AG09309 (cell line): ENCODE measurements at places on chromosomes 1 and 21.

GRCh38 chr1:12400027-12400693 is 170.3 kb downstream of the VPS13D start:
- DNase-seq: no peak

DNA sequence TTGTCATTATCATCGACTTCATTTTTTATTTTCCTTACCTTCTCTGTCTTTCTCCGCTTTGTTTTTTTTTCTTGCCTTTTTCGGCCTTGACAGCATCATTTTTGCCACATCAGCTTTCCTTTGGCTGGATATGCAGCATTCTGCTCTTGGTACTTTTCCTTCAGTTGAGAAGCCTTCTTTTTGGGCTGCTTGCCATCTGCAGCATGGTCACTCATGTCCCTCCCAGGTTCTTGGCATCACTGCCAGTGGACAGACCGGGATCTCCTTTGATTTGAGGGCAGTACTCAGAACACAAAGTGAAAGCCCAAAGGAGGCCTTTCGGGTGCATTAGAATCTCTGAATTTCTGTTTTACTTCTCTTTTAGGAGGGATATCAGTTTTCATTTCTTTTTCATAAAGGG is 3.7 kb upstream of the PARP1 start:
- no peak for DNase-seq

DNA sequence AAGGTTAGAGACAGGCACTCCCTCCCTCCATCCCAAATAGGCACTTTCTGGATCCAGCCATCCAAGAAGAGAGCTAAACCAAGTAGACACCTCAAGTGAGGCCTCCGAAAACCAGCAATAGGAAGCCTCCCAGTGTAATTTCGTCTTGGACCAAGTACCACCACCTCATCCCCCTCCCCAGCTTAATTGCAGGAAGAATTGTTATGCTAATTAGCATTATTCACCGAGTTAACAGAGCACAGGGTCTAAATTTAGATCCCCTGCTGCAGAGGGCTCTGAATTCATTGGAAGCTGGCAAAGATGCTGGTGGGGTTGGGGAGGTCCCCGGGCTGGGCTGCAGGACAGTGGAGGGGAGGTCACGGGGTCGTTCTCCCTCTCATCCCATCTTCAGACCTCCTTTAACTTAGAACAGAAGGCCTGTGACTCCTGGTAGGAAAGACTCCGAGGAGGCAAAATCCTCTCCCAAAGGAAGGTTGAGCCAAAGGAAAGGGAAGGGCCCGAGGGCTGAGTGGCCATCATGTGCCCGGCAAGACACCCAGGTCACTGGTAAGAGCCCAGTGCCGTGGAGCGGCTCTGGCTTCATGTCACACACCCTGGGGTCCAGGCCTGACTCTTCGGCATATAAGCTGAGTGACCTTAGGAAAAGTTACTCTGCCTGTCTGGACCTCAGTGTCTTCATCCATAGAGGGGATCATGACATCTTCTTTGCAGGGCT is 209.2 kb upstream of the GRIK3 start:
- no peak for DNase-seq

DNA sequence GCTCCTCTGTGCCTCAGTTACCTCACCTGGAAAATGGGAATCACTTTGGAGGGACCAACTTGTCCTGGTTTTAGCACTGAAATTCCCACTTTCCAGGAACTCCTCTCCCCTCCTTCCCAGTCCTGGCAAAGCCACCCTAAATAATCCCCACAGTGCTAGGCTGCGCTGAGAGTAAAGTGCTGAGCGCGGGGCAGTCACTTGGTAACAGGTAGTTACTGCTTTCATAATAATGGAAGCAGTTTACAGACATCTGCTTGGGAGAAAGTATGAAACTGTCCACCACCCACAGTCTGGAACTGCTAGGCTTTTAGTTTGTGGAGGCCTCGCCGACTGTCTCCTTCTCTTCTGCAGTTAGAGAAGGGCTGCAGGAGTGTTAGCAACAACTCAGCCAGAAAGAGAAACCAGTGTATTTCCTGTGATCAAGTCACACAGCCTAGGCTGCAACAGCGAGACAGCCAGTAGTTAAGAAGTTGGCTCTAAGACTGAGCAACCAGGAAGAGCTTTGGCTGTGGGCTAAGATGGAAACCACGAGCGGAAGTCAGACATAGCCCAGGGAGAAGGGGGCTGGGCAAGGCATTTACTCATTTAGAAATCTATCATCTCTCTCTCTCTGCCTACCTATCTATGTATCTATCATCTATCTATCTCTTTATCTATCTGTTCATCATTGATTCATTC is 30.8 kb upstream of the ABCG1 start:
- no peak for DNase-seq

GRCh38 chr1:100452641-100453040 is 85.3 kb upstream of the GPR88 start:
- DNase-seq: no peak

- DNase-seq: no peak
Observed at GRCh38 chr1:53414632-53415031, 44.6 kb upstream of the DMRTB1 start.

GRCh38 chr21:27079636-27080240 is 112.8 kb upstream of the ADAMTS5 start:
- DNase-seq: no peak

GRCh38 chr1:19061798-19062197 is 105.3 kb upstream of the IFFO2 start:
- DNase-seq: no peak

GRCh38 chr1:225940385-225941151 is 452 bp downstream of the LEFTY2 start:
- no peak for DNase-seq

DNA sequence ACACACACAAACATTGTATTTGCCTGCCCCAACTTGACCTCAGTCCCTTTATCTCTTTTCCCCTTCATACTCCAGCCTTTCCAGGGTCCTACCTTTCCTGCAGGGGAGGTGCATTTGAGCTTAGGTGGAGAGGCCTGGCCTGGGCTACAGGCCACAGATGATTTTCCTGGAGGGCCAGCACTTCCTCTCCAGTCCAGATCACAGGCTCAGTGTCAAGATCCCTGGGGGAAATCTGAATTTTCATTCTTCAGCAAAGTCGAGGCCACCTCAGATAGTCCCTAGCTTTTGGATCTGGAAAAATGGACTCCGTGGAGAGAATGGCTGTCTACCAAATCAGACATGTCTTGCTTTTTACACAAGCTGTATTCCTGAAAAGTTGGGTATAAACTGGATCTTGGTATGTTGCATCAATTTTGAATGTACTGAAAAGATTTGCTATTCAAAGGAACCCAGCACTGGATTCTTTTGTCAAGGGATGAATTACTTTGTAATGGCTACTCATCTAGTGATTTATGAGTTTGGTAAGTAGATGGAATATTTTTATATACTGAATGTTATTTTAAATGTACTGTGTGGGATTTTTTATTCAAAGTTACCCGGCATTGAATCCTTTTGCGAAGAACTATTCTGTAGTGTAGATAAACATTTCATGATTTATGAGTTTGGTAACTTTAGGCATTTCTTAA is 78.7 kb downstream of the DDR2 start:
- no peak for DNase-seq

DNA sequence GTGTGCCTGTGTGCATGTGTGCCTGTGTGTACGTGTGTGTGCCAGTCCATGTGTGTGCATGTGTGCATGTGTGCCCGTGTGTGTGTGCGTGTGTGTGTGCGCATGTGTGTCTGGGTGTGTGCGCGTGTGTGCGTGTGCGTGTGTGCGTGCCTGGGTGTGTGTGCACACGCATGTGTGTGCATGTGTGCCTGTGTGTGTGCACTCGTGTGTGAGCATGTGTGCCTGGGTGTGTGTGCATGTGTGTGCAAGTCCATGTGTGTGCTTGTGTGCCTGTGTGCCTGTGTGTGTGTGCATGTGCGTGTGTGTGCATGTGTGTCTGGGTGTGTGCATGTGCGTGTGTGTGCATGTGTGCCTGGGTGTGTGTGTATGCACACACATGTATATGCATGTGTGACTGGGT is 28.7 kb upstream of the COL6A2 start:
- DNase-seq: no peak

DNA sequence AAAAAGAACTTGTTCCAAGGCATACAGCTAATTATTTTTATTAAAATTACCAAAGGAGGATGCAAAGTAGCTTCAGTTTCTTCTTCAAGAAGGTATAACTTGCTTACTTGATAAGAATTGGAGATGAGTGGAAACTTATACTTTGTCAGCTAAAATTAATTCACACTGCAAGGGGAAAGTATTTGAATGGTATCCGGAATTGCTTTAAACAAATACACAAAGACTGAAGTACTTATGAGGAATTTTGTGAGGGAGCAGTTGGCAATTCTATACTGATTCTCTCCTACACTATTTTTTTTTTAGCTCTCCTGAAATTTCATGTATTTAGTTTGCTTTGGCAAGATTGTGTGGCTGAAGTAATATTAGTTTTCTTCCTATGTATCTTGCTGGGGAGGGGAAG is 39.2 kb upstream of the GRIK1 start:
- no peak for DNase-seq

DNA sequence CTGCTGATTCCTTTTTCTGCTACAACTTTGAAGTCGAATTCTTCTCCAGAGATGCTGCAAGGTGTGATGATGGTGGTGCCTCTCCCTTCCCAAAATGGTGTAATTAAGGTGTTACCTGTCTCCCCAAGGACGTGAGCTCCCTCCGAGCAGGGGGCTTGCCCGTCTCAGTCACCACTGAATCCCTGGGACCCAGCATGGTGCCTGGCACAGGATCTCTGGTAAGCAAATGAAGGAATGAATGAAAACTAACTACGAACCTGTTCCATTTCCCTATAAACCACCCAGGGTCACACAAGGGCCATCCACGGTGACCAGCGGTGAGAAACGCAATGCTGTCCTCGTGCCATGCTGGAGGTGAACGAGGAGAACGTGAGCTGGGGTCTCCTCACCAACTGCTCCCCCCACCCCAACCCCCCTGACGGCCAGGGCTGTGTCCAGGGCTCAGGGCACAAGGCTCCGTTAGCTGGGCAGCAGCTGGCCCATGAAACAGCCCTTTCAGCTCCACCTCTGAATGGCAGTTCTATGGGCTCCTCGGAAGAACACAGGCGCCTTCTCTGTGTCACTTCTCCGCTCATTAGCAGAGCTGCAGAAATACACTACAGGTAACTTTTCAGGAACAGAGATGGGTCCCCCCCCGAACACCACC is 2.2 kb upstream of the MATN1 start:
- DNase-seq: no peak

- DNase-seq: no peak
Observed at GRCh38 chr21:26732432-26733221, 112.6 kb downstream of the ADAMTS1 start.

DNA sequence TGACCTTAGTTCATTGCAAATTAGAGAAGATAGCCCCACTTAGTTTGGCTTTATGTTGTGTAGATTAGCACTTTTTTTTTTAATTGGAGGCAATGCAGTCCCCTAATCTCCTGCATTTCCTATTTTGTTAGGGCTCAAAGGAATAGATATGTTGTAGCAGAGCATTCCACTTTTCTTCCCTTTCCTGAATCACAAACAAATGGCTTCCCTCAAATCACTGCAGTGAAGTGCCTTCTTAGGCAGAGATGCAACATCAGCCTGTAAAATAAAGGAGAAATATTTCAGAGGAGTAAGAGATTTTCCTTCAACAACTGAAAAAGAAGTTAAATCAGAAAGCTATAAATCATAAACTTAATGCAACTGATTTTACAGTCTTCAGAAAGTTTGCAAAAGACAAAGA is 271.8 kb upstream of the C1orf105 start:
- DNase-seq: no peak
